ENCODE measurements at places on chromosomes 3 and 15.

DNA sequence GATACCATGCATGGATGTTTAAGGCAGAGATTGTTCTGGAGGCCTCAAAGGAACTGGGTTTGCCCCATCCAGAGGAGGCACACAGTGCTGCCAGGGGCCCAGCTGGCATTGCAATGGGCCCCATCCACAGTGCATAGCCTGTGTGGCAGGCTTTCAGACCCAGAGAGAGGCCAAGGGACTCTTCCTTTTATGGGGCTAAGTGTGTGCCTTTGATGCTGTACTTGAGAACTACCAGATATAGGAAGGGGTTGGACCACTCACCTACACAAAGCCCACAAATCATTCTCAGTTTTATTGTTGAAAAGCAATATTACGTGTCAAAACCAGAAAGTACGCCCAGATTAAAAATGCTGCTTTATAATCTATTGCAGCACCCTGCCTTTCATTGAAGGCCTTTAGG is 134.9 kb downstream of the EPHB1 start:
- DNase-seq: no peak

DNA sequence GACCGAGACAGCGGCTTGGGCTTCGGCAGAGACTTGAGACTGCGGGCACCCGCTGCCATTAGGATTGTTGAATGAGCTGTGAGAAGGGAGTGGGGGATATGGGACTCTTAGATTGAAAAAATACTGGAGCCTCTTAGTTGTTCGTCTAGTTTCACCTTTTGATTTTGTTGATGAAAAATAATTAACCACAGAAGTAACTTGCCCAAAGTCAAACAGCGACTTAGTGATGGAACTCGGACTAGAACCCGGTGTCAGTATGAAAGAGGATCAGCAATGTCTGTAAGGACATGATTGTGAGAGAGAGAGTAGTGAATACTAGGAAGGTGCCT is 510 bp upstream of the GOLGB1 start:
- DNase-seq: peak; percentile 51

GRCh38 chr3:81279481-81280379 is 481.7 kb downstream of the GBE1 start:
- DNase-seq: no peak

GRCh38 chr3:72818092-72818773 is 30.0 kb downstream of the SHQ1 start:
- peak; percentile 28 for DNase-seq

DNA sequence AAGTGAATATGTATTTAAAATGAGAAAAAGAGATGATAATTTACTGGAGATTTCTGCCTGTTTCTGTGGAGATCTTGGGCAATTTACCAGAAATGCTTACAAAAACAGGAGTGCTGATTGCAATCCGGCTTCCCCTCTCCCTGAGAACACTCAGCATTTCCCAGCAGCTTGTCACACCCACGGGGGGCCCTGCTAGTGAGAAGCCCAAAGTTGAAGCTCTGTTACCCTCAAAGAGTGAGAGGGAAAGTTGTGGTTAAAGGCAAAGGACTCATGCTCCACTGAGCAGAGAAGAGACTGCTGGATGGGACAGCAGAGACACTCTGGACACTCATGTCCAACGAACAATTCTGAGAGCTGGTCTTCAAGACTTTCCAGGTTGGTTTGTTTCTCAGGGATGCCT is 2.9 kb downstream of the MCTP2 start:
- no peak for DNase-seq

DNA sequence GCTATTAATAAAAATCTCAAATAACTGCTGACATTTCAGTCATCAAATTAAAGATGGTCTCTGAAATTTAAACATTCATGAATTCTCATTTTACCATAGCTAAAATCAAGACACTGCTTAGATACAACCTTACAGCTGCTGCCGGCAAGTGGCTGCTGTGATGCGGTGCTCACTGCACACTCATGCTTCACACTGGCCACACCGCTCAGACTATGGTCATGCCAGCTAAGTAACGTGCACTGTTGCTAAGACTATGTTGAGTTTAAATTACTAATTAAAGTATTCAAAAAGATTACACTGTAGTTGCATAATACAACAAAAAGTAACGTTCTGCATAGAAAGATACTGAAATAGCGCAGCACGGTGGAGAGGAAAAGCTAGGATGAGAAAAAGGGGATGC is 12.1 kb downstream of the ATP13A3 start:
- DNase-seq: no peak

- no peak for DNase-seq
Observed at GRCh38 chr3:175433026-175433674, 574.0 kb downstream of the NAALADL2 start.

DNA sequence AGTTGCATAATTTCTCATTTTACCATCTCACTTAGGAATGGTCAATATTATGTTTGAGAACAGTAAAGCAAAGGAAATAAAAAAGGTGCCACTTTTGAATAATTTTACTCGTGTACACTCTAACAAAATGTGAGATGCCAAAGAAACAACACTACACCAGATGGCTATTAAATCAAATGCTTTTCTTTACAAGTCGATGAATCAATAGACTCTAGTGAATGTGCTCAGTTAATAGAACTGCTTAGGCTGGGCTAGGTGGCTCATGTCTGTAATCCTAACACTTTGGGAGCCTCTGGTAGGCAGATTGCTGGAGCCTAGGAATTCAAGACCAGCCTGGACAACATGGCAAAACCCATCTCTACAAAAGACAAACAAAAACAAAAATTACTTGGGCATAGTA is 87.9 kb downstream of the ZNF609 start:
- DNase-seq: no peak

- peak; percentile 63 for DNase-seq
Observed at GRCh38 chr3:129936757-129937156, 37.8 kb upstream of the TRH start.

- DNase-seq: no peak
Observed at GRCh38 chr3:141164852-141165251, 66.8 kb upstream of the PXYLP1 start.

DNA sequence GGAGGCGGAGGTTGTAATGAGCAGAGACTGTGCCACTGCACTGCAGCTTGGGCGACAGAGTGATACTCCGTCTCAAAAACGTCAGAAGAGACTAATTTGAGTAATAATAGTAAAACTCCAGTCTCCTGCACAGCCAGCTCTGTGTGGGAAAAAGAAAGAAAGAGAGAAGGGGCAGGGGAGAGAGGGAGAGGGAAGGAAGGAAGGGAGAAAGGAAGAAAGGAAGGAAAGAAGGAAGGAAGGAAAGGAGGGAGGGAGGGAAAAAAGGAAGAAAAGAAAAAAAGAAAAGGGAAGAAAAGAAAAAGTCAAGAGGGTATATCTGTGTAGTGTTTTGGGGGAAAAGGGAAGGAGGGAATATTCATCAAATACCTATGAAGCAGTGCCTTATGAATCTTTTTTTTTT is 23.1 kb upstream of the PDIA3 start:
- DNase-seq: no peak

DNA sequence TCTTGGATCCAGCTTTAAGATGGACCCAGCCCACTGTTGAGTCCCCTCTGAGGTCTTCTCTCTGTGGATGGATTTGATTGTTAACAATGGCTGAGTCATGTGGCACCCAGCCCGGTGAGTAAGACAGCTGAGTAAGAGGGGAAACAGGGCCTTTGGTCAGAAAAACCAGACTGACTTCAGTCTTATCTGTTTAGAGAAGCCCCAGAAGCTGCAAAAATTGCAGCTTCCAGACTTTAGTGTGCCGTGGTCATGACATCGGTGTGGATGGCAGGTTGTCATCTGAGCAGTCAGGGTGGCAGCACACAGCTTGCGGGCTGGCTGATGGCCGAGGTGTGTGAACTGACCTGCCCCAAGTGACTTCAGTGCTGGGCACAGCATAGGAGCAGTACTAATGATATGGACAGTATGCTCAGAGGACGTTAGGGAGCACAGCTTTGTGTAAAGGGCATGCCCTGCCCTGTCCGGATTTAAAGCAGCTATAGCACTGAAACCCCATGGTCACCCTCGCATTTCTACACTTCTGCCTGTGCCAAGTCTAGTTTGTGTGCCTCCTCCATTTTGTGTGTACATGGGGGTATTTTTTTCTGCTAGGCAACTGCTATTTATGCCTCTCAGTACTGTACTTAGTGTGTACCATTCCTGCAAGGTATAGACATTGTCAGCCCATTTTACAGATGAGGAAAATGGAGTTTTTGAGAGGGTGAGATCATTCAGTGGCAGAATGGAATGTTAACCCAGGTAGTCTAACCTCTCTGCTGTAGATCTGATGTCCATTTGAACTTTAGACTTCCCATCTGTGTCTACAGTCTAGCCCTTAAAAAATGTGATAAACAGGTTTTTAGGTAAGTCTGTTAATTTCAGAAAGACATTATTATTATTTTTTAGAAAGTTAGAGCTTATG is 44.4 kb downstream of the FLNB start:
- peak; percentile 65 for DNase-seq

DNA sequence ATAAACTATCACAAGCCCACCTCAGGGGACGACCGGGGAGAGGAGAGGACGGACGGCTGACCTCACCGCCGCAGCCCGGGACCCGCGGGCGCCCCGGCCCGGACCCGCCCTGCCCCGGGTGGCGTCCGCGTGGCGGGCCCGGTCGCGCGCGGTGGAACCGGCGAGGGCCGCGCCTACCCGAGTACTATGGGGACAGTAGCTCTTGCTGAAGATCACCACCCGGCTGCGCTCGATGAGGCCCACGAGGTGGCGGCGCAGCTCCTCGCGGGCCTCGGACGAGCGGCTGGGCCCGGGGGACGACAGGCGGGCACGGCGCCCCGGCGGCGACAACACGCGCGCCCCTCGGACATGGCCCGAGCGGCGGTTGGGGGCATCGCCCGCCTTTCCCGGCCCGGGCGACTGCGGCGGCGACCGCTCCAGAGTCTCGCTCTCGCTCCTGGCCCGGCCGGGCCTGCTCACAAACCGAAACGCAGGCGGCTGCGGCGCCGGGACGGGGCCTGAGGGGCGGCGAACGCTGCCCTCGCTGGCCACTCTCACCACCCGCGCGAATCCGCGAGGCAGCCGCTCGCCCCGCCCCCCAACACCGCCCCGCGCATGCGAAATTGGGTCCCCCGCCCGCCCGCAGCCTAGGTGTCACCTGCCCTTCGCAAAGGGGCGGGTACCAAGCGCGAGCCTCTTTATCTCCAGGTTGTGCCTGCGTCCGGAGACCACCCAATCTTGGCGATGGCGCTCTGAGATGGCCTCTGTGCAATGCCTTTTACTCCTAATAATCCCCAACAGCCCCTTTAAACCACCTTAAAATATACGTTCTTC is at the start of gene TXNRD3:
Gene TXNRD3, minus strand, starts transcription at position 554 of the 813 bp plus-strand sequence.
- peak; percentile 77 for DNase-seq

- DNase-seq: no peak
Observed at GRCh38 chr3:150890295-150890694, 14.9 kb downstream of the MINDY4B start.

DNA sequence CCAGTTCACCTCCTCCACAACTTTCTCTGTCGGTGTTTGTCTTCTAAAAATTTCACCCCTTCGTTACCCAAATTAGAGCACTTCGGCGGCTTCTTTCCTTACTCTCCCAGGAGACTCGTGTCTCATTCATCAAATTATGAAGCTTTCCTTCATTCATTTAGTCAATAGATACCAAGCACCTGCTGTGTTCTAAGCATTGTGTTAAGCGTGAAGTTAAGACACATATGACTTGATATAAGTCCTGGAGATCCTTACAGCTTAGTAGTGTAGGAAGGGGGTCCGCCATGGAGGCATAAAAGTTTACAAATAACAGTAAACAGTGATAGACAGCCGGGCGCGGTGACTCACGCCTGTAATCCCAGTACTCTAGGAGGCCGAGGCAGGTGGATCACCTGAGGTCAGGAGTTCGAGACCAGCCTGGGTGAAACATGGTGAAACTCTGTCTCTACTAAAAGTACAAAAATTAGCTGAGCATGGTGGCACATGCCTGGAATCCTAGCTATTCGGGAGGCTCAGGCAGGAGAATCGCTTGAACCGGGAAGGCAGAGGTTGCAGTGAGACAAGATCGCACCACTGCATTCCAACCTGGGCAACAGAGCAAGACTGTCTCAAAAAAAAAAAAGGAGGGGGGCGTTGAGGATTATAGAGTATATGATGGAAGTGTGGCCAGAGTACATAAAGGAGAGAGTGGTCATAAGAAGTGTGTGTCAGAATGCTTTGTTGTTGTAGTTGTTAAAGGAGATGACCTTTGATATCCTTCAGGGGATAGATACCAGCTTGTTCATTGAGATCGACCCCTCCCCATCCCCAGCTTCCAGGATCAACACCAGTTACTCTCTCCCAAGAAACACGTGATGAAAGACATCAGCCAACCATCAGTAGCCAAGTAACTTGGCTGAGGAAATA is 744 bp upstream of the CCDC32 start:
- no peak for DNase-seq

DNA sequence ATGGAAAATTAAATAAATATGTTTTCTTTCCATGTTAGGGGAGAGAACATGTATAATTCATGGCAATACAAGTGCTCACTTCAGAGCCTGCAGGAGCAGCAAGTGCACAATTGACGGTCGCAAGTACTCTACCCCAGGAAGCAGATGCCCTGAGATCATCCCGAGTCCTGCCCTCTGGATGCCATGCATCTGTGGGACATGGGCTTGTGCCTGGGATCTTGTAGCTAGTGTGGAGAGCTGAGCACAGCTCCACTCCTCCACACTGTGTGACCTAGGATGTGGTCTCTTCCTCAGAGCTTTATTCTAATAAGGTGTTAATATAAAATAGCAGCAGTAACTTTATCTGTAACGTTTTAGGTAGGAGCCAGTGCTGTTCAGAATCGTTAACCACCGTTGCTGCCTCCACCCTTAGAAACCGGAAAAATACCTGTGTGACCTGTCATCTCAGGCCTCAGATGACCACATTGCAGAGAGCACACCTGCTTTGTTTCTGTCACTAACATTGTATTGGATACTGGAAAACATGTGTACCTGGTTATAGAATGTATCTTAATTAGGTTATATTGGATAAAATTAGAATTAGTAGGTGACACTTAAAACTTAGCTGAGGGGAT is 105.0 kb upstream of the GOLGA6L6 start:
- peak; percentile 62 for DNase-seq

GRCh38 chr15:48868023-48868422 is 9.9 kb upstream of the EID1 start:
- no peak for DNase-seq

- peak; percentile 76 for DNase-seq
Observed at GRCh38 chr3:14261229-14261628, 82.6 kb downstream of the LSM3 start.

DNA sequence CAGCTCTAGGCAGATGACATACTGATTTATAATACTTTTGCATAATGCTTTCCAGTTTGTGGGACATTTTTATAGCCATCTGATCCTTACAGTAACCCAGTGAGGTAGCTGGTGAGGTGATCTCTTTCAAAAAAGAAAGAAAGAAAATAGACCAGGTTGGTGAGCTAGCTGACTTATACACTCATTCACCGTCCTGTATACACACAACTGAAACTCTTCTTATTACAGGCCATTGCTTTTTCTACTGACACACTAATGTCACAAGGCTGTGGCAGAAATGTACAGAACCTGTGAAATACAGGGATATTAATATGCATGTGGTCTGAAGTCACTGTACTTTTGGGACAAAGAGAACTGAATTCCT is 150.2 kb upstream of the BHLHE40 start:
- DNase-seq: no peak

DNA sequence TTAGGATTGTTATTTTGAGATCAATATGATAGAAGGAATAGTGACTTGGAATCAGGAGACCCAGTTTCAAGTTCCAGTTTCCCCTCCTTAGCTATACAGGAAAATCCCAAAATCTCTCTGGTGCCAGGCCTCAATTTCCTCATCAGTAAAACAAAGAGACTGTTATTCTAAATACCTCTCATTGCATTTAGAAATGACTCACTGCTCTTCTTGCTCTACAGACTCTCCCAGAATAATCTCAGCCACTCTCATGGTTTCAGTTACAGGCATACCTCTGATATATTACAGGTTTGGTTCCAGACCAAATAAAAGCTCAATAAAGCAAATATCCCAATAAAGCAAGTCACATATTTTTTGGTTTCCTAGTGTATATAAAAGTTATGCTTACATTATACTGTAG is 28.3 kb downstream of the IMPG2 start:
- no peak for DNase-seq
